ENCODE measurements at places on chromosomes 6 and 20.

DNA sequence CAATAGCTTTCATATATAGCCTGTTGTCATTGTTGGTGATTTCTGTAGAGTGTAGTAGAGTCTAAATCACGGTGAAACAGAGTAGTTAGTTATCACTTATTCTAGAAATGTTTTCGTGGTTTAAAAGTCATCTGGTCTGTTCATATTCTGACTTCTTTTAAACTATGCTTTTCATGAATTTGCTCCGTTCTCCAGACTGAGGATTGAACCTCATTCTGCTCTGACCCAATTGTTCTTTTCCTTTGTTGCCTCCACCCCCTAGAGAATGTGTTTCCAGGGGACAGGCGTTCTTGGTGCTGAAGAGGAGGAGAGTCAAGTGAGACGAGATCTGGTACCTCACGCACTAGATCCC is 748 bp upstream of the ZNF292 start:
- no peak for DNase-seq

DNA sequence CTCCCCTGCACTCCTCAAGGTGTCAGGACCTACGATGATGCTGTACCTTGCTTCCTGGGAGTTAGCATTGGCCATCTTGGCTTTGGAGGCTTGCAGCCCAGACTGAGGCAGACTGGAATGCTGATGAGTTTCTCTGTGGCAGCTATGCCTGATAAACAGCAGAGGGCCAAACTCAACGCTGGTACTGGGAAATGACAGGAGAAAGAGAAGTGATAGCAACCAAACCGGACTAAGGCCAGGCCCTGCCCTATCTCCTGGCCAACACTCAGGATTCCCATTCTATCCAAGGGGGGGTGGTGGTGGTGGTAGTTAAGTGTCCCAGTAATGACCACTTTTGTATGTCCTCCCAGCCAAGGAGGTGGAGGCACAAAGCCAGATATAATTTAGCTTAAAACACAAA is 90.0 kb upstream of the DTNBP1 start:
- no peak for DNase-seq

- no peak for DNase-seq
Measured at GRCh38 chr6:117498159-117498558, 15.7 kb downstream of the DCBLD1 start.

- no peak for DNase-seq
Measured at GRCh38 chr20:22248051-22248667, 336.2 kb downstream of the FOXA2 start.

- DNase-seq: no peak
Measured at GRCh38 chr6:163786995-163787671, 372.6 kb downstream of the QKI start.

GRCh38 chr6:49052901-49053300 is 410.2 kb downstream of the MMUT start:
- DNase-seq: no peak

GRCh38 chr6:106574741-106575458 is 54.4 kb downstream of the RTN4IP1 start:
- no peak for DNase-seq

- no peak for DNase-seq
Measured at GRCh38 chr20:59835448-59836395, 97.7 kb downstream of the SYCP2 start.

GRCh38 chr6:128425856-128426255 is 94.5 kb downstream of the PTPRK start:
- DNase-seq: no peak

- no peak for DNase-seq
Measured at GRCh38 chr20:62951896-62952372, 575 bp upstream of the SLC17A9 start.

- DNase-seq: no peak
Measured at GRCh38 chr20:40565001-40565681, 123.9 kb downstream of the MAFB start.

DNA sequence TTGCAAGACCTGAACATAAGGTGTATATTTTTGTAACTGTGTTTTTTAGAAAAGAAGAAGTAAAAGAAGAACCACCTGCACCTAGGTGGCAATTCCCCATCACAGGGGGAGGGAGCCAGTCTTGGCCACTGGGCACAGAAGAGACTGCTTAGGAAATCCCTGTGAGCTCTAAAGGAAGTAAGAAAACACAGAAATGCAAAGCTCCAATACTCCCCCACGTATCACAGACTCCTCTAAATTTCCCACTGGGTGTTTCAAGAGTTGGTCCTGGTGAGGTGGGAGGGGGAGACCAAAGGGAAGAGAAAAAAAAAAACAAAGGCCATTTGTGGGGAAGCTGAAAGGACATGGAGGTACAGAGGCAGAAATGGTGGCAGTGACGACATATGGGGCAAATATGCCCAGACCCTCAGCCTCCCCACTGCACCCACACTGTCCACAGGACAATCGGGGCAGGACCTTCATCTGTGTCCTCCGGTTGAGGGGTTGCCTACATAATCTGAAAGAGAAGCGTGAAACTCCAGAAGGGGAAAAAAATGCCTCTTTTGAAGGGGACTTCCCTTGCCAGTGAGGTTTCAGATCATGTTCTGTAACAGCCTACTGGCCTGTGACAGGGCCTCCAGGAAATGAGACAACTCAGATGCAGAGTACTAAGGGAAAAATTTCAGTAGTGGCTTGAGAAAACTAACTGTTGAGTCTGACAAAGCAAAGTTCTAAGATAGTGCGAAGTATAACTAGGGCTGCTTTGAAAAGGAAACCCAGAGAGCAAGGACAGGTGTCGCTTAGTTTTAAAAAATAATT is 226.2 kb upstream of the MARCKS start:
- no peak for DNase-seq

DNA sequence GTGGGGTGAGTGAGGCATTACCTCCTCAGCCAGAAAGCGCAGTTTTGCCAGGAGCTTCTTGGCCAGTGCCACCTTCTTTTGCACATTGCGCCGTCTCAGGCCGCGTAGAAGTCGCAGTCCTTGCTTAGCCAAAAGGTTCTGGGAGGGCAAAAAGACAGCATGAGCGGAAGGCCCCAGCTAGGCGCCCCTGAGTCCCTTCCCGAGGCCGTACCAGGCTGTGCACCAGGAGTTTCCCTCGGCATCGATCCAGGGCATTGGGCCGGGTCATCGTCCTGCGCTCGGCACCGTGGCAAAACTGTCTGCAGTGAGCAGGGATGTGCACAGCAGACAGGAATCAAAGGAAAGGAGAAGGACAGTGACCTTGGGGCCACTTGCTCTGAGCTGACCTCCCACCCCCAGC is 20.2 kb upstream of the SPAG4 start:
- no peak for DNase-seq

- no peak for DNase-seq
Measured at GRCh38 chr20:40441771-40442170, 247.3 kb downstream of the MAFB start.

DNA sequence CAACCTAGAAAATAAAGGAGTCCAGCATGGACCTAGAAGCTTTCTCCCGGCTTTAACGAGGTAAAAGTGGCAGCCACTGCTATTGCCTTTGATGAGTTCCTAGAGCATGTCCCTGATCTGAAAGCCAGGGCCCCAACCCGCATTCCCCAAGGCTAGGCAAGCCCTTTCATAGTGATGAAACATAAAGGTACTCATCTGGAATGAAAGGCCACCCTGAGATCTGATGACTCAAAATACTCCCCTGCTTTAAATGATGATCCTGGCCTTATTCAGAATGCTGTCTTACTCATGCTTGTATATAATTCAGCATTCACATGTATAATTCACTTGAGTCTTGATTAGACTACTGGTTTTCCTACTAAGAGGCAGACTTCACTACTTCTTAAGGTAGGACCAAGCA is 21.3 kb downstream of the TTPAL start:
- DNase-seq: no peak

GRCh38 chr6:85672623-85673022 is 29.9 kb upstream of the SYNCRIP start:
- DNase-seq: no peak

- DNase-seq: no peak
Measured at GRCh38 chr20:17657898-17658647, 24.0 kb downstream of the RRBP1 start.

- no peak for DNase-seq
Measured at GRCh38 chr6:364609-365540, 26.7 kb upstream of the IRF4 start.

DNA sequence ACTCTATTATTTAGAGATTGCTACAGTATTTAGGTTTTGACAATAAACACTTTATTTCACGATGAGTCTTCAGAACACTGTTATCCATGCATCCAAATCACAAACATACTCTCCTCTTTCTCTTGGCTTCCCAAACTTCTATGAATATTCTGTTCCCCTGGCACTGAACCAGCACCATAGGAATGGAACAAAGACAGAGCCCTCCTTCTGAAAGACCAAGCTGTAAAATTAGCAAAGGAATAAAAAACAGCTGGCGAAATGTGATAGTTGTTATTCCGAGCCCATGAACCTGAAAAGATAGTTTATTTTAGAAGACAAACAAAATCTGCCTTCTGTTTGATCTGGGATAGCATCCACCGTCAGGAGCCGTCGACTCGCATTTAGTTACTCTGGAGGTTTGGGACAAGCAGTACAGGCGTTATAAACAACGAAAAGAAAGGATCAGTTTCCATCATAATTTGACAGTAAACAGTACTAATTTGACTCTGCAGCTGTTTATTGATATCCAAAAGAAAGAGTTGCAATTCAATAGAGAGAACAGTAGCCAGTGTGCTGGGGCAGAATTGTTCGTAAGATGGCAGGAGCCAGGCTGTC is 161.4 kb downstream of the CLIC5 start:
- no peak for DNase-seq

GRCh38 chr6:138869398-138869797 is 73.5 kb downstream of the ECT2L start:
- no peak for DNase-seq

- DNase-seq: no peak
Measured at GRCh38 chr6:153662982-153663381, 376.1 kb upstream of the OPRM1 start.

DNA sequence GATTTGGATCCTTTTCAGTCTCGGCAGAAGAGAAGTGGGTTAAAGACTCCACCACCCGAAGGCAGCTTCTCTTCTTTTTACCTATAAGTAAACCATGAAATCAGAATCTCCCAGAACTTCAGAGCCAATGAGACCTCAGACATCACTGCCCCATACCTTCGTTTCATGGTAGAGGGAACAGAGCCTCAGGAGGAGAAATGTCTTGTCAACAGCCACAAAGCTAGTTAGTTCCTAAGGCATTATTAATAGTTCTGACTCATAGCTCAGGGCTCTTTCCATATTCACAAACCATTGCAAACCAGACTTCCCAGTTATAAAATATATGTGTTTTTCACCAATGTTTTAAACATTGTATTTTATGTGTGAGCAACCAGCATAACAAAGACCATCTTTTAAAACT is 118.7 kb upstream of the RIPOR2 start:
- DNase-seq: no peak

DNA sequence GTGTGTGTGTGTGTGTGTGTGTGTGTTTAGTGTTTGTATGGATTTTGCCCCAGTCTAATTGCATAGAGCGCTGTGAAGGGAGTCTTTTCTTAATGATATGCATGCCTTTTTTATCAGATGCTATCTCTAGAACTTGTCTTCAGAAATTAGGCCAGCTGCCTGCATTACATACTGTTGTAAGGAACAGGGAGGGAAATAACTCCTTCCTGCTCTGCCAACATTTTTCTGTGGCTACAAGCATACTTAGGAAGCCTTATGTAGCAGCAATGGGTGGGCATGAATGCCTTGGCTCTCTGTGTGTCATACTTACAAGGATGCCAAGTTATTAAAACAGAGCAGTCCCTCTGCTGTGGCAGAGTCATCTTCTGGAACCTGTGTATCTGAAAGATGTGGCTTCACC is 8.0 kb upstream of the COL21A1 start:
- DNase-seq: no peak

DNA sequence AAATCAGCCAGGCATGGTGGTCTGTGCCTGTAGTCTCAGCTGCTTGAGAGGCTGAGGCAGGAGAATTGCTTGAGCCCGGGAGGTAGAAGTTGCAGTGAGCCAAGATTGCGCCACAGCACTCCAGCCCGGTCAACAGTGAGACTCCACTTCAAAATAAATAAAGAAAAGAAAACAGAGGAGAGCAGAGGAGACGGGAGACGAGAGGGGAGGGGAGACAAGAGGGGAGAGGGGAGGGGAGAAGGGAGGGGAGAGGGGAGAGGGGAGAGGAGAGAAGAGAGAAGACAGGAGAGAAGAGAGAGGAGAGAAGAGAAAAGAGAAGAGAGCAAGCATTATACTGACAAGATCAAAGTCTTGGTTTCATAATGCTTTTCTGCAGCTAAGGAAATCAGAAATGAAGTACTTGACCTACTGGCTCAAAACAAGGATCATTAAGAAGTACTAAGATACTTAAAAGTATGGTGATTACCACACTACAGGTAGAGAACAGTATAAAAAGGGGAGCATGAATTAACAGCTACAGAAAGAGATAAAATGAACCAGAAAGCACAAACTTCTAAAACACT is 30.5 kb downstream of the FAM8A1 start:
- DNase-seq: no peak

DNA sequence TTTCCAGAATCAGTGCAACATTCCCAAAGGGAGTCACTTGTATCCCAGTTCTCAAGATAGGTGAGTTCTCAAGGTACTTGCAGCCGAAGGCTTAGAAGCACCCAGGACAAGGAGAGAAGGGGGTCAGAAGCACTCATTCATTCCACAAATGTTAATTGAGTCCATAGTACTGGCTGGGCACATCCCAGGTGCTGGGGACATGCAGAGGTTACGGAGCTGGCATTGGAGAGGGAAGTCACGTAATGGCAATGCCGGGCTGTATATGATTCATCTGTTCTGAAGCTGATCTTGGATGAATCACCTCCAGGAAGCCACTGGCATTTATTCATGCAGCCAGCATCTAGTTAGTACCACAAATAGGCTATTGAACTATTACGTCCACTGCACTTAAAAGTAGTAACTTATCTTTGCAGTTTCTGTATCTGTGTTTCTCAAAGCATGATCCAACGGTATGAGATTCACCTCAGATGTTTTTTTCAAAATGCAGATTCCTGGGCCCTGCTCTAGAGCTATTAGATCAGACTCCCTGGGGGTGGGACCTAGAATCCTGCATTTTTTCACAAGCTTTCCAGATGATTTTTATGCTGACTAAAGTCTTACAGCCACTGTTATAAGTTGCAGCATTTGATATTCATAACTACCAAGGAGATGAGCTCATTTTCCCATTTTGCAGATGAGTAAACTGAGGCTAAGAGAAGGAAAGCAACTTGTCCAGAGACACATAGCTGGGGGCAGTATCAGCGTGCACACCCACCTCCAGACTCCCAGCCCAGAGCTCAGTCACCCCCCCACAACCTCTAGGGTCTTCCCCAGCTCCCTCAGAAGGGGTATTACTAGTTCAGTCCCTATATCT is 44.1 kb upstream of the ID1 start:
- no peak for DNase-seq

GRCh38 chr6:21935561-21936028 is 342.0 kb downstream of the SOX4 start:
- DNase-seq: no peak

GRCh38 chr6:129662980-129663431 is 47.0 kb downstream of the ARHGAP18 start:
- DNase-seq: no peak

GRCh38 chr20:35572838-35573237 is 31.0 kb downstream of the ERGIC3 start:
- DNase-seq: no peak

GRCh38 chr20:19748681-19749080 is 9.4 kb upstream of the RIN2 start:
- DNase-seq: no peak
